Activated CD8-positive, alpha-beta memory T cell treated with anti-CD3 and anti-CD28 coated beads, Interleukin-2, amount 10 ng/mL, durations not matched to agents 7 days and 5 days (primary cell): ENCODE measurements at places on chromosomes 11 and 22. TPM values are rescaled to one million over a fixed set of nuclear protein-coding genes. Genes with fewer than 3 reads are reported as not detected.
A peak's percentile ranks its signal among the peaks of the same experiment; 100 is the strongest.

DNA sequence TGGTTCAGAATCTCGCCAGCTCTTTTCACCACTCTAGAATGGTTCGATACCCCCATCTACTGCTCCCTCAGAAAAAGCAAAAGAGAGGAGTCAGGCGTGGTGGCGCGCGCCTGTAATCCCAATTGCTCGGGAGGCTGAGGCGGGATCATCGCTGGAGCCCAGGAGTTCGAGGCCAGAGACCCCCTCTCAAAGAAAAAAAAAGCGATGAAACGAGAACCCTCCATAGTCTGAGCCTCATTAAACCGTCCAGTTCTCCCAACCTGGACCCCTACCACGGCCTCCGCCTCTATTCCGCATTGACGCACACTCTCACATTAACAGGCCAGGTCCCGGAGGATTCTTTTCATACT lies 439 bp downstream of the SPA17 start:
- DNase-seq = no peak

GATD1 gene
- total RNA-seq = 79.4 TPM

DNA sequence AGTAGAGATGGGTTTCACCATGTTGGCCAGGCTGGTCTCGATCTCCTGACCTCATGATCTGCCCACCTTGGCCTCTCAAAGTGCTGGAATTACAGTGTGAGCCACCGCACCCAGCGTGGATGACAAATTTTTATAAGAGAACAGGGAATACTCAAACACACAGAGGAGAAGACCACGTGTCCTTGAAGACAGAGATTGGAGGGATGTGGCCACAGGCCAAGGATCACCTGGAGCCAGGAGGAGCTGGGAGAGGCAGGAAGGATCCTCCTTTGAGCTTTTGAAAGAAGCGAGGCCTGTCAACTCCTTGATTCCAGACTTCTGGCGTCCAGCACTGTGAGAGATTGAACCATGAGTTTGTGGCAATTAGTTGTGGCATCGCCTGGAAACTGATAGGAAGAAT lies 1049.5 kb downstream of the TBC1D22A start:
- DNase-seq = peak; percentile 25

NTM gene
- total RNA-seq = not detected

DMC1 gene
- total RNA-seq = 13.6 TPM

DNA sequence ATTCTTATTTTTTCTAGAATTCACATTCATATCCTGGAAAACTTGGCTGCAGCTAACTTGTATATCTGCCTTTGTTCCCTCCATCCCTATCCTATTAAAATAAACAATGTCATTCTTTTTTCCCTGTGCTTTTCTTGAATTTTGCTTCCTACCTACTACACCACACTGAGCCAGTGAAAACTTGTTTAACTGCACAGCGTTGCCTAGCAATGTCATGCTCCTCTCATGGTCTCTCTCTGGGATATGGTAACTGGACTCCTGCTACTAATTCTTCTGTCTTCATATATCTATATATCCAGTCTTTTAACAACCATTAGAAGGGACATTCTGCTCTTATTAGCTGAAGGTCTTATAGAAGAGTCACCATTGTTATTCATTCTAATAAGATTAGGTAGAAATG lies 434.4 kb downstream of the METTL15 start:
- no peak for DNase-seq

DBX1 gene
- total RNA-seq = not detected

PKDREJ gene
- total RNA-seq = not detected

DNA sequence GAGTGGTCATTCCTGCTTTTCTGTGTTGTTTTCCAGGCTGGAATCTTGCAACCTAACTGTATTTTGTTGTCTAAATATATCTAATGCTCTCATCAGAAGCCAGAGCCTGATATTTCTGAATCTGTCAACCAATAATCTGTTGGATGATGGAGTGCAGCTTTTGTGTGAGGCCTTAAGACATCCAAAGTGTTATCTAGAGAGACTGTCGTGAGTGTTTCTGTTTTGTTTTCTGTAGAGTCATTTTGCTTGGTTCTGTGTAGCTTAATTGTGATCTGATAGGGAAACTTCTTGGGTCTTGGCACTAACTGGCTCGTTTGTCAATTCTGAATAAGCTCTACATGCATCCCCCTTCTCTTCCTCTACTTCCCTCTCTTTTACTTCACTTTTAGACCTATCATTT lies 31.2 kb upstream of the RBMXL2 start:
- no peak for DNase-seq
